ENCODE measurements at places on chromosomes 2 and 18. TPM values are rescaled to one million over a fixed set of nuclear protein-coding genes. Genes with fewer than 3 reads are reported as not detected.

ITGB6 gene
- total RNA-seq = not detected

C1D gene
- 21.5 TPM for total RNA-seq

PMAIP1 gene
- 264 TPM for total RNA-seq

- no peaks in the 10 kb centered on the region for H3K4me1 ChIP-seq
- H3K27ac ChIP-seq = no peak overlapping the region
- DNase-seq = no peak
- no peak overlapping the region for H3K4me3 ChIP-seq
- peaks cover 7% of the 10 kb centered on the region for H3K36me3 ChIP-seq
Measured at GRCh38 chr18:666628-667027, 9.2 kb downstream of the TYMS start.

DNA sequence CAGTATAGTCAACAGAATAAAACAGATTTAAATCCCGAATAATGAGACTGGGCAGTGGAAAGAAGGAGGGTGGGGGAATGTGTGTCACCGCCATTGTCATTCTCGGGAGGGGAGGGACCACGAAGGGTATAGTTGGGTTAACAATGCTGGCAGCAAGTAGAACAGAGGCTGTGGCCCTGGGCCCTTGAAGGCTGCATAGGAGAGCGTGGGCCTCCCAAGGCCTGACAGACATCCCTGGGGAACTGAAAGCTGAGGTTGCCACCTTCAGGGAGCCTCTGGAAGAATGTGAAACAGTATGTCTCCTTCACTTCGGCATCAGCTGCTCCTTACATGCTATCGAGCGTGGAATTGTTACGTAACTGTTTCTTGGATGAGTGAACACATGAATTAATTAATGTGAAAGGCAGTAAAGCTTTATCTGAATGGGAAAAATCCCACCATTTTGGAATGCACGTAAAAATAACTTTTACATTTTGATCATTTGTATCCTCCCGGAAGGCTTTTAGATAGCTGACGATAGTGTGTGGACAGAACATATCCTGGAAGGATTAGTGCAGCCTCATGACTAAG, 92.8 kb upstream of the TTC39C start:
- no peak overlapping the region for H3K27ac ChIP-seq
- H3K27me3 ChIP-seq = peaks cover 3% of the 10 kb centered on the region
- H3K4me1 ChIP-seq = peaks cover 6% of the 10 kb centered on the region
- DNase-seq = no peak
- H3K4me3 ChIP-seq = no peak overlapping the region
